Tibial artery (tissue), 4 donors: ENCODE measurements at places on chromosomes 16 and 17.

- DNase-seq: no peak
Measured at GRCh38 chr17:9918804-9919352, 13.8 kb upstream of the RCVRN start.

- DNase-seq: no peak
Measured at GRCh38 chr16:76577003-76577402, 299.8 kb downstream of the CNTNAP4 start.

GRCh38 chr17:45430006-45430737 lies 2.5 kb downstream of the ARHGAP27 start:
- no peak for DNase-seq

DNA sequence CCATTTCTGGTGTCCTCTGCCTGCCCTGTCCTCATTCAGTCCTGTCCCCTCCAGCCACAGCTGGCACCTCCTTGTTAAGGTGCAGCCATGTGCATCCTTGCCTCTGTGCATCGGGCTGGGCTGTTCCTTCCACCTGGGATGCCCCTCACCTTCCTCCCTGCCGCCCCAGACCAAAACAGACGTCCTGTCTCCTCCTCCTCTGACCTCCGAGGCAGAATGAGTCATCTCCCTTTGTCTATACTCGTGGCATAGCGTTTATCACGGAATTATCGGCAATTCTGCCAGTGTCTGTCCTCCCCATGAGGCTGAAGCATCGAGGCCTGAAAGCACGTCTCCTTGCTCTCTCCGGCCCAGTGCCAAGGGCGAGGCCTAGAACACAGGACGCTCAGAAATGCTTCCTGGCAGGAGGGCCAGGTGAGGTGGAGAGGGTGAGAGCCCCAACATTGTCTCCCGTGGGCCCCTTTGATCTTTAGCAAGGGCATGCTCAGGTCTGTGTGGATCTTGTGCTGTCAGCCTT lies 4.6 kb downstream of the RAI1 start:
- no peak for DNase-seq

GRCh38 chr16:35745821-35746248 lies 2286.4 kb downstream of the TP53TG3F start:
- DNase-seq: no peak

DNA sequence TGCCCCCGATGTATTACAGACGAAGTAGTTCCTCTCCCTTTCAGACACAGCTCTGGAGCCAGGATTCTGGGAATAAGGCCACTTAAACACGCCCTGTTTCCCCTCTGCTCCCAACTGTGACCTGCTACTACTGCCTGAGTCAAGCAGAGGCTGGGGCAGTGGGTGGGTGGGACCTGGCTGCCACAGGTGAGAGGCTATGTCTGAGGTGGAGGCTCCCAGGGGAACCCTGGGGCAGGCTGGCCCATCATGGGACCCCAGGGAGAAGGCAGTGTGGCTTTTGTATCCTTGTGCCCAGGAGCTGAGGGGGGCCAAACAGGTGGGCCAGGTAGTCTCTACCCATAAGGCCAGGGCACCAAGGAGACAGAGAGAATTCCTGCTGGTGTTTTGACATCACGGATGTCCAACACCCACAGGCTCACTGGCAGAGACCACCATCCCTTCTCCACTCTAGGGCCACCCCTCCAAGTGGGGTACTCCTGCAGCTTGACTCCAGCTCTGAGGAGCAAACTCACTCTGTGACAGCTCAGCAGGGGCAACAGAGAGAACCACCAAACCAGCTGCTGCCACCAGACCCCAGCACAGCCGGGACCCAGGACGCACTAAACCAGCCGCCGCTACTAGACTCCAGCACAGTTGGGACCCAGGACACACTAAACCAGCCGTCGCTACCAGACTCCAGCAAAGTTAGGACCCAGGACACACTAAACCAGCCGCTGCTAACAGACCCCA lies 105.3 kb upstream of the SMURF2 start:
- peak; percentile 58 for DNase-seq

DNA sequence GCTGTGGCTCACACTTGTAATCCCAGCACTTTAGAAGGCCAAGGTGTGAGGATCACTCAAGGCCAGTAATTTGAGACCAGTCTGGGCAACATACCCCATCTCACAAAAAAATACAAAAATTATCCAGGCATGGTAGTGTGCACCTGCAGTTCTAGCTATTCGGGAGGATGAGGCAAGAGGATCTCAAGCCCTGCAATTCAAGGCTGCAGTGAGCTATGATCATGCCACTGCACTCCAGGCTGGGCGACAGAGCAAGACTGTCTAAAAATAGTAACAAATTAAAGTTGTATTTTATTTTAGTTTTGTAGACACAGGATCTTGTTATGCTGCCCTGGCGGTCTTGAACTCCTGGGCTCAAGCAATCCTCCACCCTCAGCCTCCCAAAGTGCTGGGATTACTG lies 18.2 kb downstream of the USP31 start:
- no peak for DNase-seq

- DNase-seq: no peak
Measured at GRCh38 chr17:81123052-81124048, 42.0 kb upstream of the PVALEF start.

- no peak for DNase-seq
Measured at GRCh38 chr16:12323007-12323758, 346.6 kb downstream of the SNX29 start.

DNA sequence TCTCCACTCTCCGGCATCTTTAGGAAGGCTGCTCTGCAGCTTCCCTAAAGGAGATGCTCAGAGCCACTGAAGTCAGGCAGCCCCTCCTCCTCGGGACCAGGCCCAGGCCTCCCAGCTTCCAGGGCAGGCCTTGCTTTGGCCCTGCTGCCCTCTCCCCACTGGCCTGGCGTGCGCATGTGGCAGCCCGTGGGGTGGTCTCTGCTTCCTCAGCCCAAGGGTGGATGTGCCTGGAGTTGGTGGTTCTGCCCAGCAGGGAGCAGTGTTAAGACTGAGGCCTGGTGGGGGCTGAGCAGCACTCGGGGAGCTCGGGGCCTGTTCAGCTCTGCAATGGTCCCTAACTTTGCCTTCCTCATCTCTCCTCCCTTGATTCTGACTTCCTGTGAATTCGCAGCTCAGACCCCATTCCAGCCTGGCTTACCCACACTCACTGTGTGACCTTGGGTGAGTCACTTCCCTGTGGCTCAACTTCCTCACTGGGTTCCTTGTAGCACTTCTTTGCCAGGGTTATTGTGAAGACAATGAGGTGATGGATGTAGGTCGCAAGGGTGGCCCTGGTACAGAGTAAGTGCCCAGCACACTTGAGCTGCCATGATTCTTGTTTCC lies 63.2 kb downstream of the NKD1 start:
- DNase-seq: no peak
